ENCODE measurements at places on chromosomes 5 and 9.

DNA sequence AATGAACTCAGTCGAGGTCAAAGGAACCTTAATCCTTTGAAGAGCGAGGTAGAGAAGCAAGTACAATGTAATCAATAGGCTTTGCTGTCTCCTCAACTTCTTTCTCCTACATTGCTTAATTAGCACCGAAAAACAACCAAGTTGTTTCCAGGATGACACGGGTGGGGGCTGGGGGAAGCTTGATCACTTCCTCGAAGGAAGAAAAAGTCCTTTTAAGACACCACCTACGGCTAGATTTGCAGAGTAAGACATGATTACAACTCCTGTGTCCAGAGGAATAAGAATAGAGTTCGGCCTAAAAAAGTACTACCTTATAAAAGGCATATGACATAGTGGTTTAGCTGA, 811 bp upstream of the ARRDC3 start:
- peak; percentile 26 for DNase-seq

DNA sequence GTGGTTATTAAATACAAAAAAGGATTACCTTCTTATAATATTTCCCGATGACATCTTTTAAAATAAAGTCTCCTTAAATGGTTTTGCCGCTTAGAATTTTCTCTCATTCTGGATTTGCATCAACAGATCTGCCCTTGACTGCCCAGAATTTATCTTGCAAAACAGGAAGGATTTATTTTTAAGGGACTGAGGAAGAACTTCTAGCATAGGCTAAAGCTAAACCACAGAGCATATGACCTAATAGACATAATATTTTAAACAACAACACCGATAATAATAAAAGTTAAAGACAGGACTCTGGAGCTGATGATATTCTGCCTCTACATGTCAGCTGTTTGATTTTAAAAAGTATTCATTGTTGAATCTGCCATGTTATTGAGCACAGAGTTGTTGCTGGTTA, 145.3 kb upstream of the ADCY2 start:
- no peak for DNase-seq

DNA sequence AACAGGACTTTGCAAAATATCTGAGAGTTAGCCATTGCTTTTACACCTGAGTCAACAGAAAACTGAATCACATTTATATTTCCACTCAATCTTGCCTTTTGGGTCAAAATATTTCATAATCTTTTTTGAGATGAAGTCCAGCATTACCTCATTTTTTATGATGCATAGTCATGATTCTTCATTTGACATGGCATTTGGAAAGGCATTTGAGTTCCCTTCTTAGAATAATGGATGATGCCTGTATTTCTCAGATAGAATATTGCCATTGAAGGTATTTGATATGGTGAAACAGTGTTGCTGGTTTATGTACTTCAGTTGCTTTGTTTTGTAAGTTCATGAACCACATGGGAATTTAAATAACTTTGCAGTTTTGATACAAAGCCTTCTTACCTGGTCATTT, 180.4 kb downstream of the PRR16 start:
- no peak for DNase-seq

DNA sequence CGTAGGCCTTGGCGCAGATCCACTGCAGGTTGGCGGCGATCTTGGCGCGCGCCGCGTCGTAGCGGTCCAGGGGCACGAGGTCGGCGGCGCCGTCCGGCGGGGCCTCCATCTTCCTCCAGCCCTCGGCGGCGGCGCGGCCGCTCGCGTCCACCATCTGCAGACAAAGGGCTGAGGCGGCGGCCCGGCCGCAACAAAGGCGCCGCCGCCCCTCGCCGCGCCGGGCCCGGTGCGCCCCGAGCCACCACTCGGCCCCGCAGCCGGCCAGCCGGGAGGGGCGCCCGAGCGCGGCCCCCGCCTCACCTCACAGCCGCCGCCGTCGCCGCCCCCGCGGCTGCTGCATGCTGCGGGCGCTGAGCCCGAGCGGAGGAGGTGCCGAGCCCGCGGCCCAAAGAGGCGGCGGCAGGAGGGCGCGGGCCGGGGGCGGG, 328 bp downstream of the CAMSAP1 start:
- no peak for DNase-seq

DNA sequence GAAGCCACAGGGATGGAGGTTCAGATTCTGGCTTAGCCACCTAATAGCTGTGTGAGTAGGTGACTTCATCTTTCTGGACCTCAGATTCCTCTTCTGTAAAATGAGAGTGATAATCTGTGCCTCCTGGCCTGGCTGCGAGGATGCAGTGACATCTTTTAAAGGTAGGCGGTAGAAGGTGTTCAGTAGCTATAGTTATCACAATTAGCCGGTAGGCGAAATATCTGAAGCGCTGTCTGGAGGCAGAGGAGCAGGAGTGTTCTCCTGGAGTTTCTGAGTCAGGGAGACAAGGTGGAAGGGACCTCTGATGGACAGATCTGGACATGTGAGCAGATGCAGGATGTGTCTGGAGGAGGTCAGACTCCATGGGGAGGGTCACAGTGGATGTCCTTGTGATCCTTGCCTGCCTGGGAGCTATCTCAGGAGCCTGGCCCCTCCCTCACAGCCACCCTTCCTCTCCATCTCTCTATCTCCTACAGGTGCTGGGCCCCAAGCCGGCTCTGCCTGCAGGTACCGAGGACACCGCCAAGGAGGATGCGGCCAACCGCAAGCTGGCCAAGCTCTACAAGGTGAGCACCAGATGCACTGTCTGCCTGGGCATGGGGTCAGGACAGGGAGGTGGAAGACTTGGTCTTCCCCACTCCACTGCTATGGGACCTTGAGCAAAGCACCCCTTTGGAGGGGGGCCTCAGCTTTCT, 45.6 kb downstream of the GSN start:
- no peak for DNase-seq

- no peak for DNase-seq
These were observed 5.2 kb downstream of the IL13 start for GRCh38 chr5:132662925-132663770.

- peak; percentile 53 for DNase-seq
These were observed 10.0 kb upstream of the CCL28 start for GRCh38 chr5:43422143-43422542.

DNA sequence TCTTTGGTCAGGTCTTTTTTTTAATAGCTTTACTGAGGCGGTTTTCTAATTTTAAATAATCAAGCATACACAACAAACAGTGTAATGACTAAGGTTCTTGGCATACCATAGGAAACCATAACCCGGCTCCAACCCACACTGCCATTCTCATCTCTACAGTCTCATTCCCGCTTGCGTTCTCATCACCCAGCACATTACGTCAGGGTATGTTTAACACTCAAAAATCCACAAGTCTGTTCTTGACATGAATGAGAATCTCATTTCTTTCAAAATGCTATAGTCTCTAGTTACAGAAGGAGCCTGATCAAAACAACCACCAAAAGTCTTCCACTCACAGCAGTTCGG, 505 bp downstream of the C5orf34 start:
- DNase-seq: peak; percentile 3

- peak; percentile 30 for DNase-seq
These were observed 5.0 kb upstream of the RNF44 start for GRCh38 chr5:176542135-176542595.

DNA sequence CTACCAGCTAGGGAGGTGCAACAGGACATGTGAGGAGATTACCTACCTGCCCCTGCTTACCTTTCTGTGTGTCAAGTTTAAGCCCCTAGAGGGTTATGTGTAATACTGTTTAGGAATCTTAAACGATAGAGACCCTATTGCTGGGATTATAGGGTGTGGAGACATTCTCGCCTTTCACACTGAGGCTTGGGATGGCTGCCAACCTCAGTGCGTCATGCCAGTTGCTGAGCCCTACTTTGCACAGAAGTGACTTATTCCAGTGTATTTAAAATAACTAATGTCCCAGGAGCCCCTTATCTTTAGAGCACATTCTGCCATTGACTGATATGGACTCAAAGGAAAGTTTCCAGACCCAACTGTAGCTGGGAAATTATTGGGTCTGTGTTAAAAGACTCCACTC, 76.6 kb upstream of the XPA start:
- DNase-seq: no peak

- DNase-seq: no peak
These were observed 312.1 kb downstream of the CDH12 start for GRCh38 chr5:22541037-22541436.

GRCh38 chr5:72622170-72622760, 115.1 kb upstream of the ZNF366 start:
- DNase-seq: no peak

DNA sequence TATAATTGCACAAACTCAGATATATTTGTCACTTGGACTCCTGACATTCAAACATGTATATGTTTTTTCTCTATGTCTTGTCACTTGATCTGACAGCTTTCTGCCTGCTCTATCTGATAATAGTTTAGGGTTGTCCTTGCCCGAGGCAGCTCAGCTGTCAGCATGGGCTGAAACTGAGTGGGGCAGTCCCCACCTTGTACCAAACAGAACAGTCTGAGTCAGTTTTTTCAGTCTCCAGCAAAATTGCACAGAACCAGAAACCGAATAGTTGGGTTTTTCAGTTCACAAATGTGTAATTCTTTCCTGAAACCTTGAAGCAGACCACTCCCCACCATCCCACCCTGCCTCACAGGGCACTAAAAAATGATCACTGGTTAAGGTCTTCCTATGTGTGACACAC, 9.5 kb upstream of the HAND1 start:
- DNase-seq: no peak

DNA sequence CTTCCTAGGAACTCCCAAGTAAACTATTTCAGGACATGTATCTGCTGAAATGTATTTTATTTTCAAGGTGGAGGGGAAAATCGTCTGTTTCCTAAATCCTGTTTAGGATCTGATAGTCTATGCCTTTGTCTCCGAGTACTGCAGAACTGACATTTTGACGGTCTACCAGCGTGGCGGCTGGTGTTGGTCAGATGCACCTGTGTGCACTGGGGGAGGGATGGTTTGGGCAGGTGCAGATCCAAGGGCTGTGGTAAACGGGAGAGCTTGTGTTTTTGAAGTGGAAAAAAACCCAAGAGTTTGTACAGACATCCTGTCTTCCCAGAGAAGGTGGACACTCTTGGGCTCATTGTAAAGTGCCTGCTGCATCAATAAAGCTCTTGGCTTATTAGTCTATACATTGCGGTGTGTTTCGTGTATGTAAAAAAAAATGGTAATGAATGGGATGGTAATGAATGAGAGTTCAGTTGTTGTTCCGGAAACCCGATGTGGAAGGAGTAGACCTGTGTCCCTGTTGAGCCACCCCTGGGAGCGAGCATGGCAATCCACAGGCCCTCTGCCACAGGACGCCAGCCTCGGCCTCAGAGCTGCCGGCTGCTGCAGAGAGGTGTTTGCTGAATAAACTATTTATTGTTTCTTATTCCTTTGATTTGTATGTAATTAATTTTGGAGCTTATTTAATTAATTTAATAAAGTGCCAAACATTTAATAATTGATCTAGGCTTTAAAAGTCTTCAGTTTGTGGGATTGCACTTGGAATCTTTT, 15.3 kb downstream of the ARPC5L start:
- no peak for DNase-seq

- peak; percentile 15 for DNase-seq
These were observed 32.8 kb upstream of the MCTP1 start for GRCh38 chr5:95317687-95318086.

GRCh38 chr9:137312852-137313325, 10.8 kb upstream of the NRARP start:
- peak; percentile 24 for DNase-seq

- DNase-seq: no peak
These were observed 25.6 kb upstream of the SMC2 start for GRCh38 chr9:104068546-104068945.

- DNase-seq: no peak
These were observed 10.5 kb downstream of the LIX1 start for GRCh38 chr5:97131921-97132320.

DNA sequence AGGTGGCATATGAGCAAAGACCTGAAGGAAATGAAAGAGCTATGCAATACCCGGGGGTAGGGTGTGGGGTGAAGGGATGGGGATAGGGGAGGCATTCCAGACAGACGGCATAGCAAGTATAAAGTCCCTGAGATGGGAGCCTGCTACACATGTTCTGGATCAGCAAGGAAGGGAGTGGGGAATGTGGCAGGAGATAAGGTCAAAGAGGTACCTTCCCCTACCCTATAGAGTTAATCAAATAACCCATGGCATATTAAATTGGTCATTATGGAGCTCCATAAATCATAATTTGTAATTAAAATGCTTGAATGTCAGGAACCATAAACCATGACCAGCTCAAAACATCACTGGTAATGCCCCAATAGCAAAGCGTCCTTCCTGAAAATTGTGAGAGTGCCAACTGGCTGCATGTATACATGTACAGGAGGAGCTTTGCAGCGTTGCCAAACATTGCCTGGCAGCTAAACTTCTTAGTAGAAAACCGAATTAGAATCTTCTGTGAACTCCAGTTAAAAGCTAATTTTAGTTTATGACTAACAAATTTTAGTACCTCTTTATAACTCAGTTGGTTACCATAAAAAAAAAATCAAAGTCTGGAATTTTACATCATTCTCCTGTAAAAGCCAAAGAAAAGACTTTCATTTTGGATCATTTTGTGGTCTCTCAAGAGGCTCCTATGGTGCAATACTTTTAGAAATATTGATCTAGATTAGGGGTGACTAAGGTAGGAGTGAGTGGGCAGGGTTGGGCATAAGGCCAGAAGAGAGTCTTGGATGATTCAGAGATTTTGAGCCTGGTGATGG, 4.7 kb downstream of the DNAI1 start:
- DNase-seq: no peak

- no peak for DNase-seq
These were observed 93.7 kb downstream of the SEMA5A start for GRCh38 chr5:9452181-9452580.

DNA sequence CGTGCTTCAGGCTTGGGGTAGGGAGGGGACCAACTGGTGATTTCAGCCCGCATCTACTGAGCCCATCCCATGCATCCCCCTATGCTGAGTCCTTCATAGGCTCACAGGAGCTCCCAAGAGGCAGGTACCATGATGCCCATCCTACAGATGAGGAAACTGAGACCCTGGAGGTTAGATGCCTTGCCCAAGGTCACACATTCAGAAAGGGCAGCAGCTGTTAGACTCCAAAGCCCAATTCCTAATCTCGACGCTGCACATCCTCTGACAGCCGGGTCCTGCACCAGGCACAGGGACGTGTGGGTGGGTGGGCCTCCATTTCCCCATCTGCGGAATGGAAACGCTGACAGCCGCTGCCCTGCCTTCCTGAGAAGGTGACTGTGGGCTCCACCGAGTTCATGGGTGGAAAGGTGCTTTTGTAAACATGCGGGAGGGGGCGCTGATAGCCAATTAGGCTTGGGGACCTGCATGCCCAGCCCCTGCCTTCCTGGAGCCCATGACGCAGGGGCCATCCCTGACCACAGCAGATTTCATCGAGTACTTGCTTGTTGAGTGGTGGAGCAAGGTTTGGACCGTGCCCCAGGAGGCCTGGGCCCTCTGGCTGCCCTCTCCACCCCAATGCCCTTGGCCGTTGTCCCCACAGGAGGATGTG, 2.2 kb downstream of the DNM1 start:
- no peak for DNase-seq

- DNase-seq: no peak
These were observed 54.0 kb downstream of the CTNNA1 start for GRCh38 chr5:138807182-138807581.

DNA sequence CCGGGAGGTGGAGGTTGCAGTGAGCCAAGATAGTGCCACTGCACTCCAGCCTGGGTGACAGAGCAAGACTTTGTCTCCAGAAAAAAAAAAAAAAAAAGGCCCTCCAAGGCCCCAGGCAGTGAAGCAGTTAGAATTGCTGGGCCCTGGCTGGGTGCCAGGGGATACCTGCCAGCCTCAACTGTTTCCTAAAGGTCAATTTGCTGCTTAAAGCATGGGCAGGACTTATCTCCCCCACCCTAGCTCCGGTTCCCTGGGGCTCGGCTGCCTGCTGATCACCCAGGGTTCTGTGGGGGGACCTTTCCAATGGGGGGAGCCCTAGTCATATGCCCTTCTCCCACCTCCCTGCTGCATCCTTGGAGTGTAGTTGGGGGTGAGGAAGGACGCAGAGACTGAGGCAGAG, 25.7 kb downstream of the NCS1 start:
- no peak for DNase-seq
